ENCODE measurements at places on chromosomes 4 and X.

DNA sequence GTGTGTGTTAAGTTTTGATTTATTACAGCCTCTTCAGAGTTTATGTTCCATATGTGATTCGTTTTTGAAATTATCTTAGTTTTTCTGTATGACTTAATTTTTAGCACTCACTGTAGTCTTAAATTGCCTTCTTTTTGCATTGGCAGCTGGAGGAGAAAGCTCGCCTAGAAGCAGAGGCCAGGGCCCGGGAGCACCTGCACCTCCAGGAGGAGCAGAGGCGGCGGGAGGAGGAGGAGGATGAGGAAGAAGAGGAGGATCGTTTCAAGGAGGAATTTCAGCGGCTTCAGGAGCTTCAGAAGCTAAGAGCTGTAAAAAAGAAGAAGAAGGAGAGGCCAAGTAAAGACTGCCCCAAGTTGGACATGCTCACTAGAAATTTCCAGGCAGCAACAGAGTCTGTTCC, 56.6 kb downstream of the TNIP2 start:
- no peak for DNase-seq

DNA sequence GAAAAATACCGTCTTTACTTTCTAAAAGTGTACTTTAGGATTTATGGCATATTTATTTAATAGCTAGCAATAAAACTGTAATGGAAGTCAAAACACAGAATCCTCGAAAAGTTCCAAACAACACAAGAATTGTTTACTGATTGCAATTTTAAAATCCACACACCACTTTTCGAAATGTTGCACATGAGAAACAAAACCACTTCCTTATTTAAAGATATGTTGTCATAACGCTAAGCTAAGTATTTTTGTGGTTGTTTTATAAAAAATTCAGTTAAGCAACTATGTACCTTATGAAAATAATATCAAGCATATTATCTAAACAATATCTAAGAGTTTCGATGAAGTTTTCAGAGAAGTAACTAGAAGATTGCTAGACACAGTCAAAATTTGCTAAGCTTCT, 344 bp downstream of the TMPRSS11D start:
- DNase-seq, result no peak

- DNase-seq, result no peak
These were observed 58.3 kb downstream of the EVC2 start for GRCh38 chr4:5650040-5650439.

- peak; percentile 25 for DNase-seq
These were observed 188.0 kb downstream of the STIM2 start for GRCh38 chr4:27048429-27049238.

- no peak for DNase-seq
These were observed 23.4 kb downstream of the SUV39H1 start for GRCh38 chrX:48719958-48720357.

GRCh38 chr4:145011636-145012035, 86.4 kb downstream of the ANAPC10 start:
- DNase-seq, result no peak

DNA sequence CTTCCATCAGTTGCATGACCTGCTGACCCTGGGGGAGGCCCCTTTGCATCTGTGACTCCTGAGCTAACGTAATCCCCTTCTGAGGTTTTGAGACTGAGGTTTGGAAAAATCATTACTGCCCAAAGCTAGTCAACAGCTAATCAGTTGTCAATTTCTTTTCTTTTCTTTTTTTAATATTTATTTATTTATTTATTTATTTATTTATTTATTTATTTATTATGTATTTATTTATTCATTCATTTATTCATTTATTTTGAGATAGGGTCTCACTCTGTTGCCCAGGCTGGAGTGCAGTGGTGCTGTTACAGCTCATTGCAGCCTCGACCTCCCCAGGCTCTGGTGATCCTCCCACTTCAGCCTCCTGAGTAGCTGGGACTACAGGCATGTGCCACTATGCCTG, 25.1 kb upstream of the FHL1 start:
- DNase-seq, result no peak

DNA sequence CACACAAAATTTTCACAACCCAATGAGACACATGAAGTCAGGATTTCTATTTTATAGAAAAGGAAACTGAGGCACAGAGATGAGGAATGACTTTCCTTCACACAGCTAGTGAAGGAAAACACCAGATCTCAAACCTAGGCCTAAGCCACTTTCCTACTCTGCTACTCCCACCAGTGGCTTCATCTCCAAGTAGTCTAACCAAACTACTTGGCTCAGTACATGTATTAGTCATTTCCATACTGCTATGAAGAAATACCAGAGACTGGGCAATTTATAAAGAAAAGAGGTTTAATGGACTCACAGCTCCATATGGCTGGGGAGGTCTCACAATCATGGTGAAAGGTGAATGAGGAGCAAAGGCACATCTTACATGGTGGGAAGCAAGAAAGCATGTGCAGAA, 196.6 kb downstream of the EVC2 start:
- no peak for DNase-seq

DNA sequence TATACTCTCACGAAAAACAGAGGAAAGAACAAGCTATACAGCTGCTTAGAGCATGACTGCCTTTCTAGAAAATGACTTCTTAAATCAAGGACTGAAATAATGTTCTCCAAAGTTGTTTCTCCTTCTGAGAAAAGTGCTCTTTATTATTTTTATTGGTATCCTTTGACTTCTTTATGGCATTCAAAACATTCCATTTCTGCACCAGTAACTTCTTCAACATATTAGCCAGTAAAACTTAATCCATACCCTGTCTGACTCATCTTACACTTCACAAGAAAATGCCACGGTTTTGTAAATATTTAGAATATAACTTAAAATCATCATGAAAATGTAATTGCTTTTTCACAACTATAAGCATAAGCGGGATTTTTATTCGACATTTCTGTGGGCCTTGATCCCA, 180.4 kb downstream of the NR3C2 start:
- DNase-seq, result no peak

DNA sequence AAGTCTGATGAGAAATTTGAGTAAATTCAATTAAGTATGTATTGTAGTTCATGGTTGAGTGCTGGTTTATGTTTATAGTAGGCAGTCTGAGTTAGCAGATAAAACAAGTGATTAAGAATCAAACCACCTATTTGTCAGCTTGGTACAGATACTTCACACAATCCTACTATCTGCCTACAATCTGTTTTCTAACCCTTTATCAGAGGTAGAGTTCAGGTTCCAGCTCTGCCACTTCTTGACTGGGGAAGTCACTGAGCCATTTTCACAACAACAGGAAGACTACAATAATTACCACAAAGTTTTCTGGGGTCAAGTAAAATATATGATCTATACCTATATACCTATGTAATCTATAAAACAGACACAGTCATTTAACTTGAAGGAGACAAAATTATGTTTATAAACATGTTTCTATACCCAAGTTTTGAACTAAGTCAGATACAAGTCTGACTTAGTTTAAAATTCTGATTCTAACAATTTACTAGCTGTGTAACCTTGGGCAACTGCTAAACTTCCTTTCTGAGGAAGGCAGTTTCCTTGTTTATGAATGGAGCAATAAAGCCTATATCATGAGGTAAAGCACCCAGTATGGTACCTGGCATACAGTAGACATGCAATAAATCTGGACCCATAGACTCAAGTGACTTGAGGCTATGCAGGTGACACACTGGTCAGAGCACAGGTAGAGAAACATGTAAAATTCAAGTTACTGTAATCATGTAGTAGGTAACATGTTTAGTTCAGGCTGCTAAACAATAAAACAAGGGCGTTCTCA, 37.2 kb upstream of the BDH2 start:
- no peak for DNase-seq

DNA sequence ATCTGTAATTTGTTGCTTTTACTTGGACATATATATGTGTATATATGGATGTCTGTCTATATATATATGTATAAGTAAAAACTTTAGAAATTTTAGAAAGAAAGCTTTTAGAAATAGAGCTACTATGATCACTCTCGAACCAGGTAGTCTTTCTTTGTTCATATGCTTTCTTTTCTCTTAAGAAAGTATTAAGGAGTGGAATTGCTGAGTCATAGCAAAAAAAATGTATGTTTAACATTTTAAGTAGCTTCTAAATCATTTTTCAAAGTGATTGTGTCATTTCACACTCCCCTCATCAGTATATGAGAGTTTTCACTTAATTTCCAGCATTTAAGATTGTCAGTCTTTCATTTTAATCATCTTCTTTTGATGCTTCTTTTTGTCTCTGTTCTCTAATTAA, 447.9 kb upstream of the TECRL start:
- no peak for DNase-seq

DNA sequence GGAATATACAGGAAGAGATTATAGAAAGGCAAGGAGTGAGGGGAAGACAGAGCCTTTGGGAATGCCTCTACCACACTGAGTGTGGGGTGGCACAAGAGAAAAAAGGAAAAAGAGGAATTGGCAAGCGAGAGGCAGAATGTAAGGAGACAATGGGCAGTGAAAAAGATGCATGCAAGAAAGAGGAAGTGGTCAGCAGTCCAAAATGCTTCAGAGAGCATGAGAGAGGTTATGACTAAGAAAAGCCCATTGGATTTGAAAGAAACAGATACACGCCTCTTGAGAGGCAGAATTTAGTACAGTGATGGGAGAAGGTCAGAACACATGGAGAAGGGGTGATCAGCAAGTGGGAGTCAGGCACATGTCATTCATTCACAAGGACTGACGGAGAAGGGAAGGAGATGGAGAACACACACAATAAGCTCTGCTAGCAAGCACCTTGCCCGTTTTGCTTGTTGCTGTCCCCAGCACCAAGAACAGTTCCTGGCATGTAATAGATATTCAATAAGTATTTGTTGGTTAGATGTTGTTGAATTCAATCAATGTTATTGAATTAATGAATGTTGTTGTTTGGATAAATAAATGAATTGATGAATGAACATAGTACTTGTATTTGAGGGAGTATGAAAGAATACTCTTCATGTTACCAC, 6.3 kb downstream of the DCHS2 start:
- no peak for DNase-seq

GRCh38 chr4:13478707-13479106, 5.4 kb downstream of the RAB28 start:
- DNase-seq, result no peak

- no peak for DNase-seq
These were observed 104.7 kb upstream of the KLHL13 start for GRCh38 chrX:118221270-118221669.

GRCh38 chr4:67371615-67372014, 173.7 kb downstream of the CENPC start:
- DNase-seq, result no peak

GRCh38 chr4:104128031-104128849, 366.5 kb downstream of the CXXC4 start:
- DNase-seq, result no peak

DNA sequence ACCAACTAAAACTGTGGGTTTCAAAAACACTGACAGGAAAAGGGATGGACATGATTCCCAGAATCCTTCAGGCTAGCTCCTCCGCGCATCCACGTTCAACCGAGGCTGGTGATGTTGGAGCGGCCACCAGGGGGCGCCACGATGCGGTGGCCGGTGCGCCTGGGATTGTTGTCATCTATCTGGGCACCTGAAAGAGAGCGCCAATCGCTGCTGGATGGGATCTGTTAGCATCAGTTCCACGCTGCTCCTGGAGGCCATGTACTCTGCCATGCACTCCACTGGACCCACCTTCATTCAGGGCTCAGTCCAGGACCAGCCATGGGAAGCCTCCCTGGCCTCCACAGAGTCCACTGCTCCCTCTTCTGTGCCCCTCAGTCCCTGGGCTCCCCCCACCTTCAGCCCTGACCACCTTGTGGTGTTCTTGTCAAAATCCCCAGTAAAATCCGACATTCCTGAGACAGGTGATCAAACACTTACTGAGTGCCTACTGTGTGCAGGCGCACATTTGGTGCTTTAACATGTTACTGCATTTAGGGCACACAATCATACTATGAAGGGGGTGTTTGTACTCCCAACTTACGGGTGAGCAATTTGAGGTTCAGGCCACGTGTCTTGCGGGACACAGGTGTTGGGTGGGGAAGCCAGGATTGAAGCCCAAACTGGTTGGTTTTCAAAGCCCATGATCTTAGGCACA, 71.1 kb downstream of the CRMP1 start:
- peak; percentile 67 for DNase-seq

GRCh38 chrX:12423346-12423745, 285.1 kb downstream of the FRMPD4 start:
- DNase-seq, result no peak

GRCh38 chr4:130197946-130198345, 1102.0 kb downstream of the C4orf33 start:
- DNase-seq, result no peak

- DNase-seq, result no peak
These were observed 28.6 kb upstream of the CCNI start for GRCh38 chr4:77104388-77104787.

DNA sequence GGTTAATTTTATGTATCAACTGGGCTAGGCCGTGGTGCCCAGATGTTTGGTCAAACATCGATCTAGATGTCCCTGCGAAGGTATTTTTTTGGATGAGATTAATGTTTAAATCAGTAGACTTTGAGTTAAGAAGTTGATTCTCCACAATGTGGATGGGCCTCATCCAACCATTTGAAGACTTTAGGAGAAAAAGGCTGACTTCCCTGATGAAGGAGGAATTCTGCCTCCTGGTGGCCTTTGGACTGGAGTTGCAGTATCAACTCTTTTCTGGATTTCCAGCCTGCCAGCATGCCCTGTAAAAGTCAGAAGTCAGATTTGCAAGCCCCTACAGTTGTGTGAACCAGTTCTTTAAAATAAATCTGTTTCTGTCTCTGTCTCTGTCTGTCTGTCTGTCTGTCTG, 91.4 kb downstream of the STK32B start:
- peak; percentile 64 for DNase-seq

DNA sequence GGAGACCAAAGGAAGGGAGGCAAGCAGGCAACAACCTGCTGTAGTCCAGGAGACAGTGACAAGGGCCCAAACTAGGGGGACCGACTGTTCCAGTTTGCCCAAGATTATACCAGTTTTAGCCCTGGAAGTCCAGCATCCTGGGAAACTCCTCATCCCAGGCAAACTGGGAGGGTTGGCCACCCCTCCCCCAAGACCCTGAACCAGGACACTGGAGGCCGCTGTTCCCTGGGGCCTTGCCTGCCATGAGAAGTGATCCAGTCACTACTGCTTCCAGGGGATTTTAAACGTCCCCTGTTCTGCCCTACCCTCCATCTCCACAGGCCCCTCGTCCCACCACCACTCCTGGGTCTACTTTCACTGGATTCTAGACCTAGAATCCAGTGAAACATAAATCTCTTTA, 4.3 kb upstream of the DGAT2L6 start:
- DNase-seq, result peak; percentile 18

- no peak for DNase-seq
These were observed 303.3 kb downstream of the FRMPD4 start for GRCh38 chrX:12441381-12442128.

DNA sequence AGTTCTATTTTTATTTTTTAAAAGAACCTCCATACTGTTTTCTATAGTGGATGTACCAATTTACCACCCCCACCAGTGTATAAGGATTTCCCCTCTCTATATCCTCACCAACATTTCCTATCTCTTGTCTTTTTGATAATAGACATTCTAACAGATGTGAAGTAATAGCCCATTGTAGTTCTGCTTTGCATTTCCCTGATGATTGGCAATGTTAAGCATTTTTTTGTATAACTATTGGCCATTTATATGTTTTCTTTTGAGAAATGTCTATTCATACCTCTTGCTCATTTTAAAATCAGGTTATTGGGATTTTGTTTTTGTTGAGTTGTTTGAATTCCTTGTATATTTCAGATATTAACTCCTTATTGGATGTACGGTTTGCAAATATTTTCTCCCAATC, 251.1 kb upstream of the HTR2C start:
- DNase-seq, result no peak
